Stimulated activated CD8-positive, alpha-beta memory T cell treated with anti-CD3 and anti-CD28 coated beads, Interleukin-15, amount 100 ng/mL, for 24 hours (primary cell): ENCODE measurements at places on chromosomes 1 and 21.

DNA sequence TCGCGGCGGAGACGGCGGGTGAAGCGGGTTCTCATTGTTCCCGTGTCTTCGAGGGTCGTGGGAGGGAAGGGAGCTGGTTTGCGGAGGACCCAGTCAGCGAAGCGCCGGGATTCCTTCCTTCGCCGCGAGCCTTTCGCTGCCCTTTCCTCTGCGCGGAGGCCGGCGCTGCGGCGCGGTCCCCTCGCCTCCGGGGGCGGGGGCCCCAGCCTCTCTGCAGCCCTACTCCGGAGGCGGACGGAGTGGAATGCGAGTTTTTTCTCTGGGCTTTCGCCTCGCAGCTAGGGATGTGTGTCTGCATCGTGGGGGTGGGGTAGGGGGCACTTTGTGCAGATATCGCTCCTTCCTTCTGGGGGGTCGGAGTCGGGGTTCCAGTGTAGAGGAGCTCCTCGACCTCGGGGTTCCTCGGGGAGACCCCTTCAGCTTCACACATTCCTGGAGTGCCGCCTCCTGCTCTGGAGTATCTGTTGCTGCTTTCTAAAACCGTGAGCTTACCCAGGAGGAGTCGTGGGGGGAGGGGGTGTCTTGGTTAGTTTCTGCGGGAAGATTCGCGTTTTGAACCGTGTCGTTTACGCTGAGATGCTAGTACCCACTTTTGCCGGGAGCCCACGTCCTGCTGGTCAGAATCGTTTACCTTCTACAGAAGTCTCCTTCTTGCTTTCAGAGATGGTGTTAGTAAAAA, 595 bp downstream of the RNF2 start:
- no peak for DNase-seq

DNA sequence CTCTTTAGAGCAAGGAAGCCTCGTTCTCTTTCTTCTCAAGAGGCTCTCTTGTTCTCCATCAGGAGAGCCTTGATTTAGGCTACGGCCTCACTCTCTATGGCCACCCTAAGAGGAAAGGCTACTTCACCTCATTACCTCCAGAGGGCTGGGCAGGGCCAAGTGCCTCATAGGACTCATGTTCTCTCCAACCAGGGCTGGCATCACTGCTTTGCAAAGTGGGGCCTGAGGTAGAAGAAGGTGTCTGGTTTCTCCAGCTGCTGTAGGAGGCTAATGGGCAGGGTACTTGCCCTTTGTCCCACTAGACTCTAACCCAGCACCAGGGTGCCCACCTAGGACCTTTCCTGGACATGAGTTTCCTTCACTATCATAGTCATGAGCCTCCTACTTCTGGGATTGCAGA, 2.1 kb upstream of the ATXN7L2 start:
- no peak for DNase-seq

DNA sequence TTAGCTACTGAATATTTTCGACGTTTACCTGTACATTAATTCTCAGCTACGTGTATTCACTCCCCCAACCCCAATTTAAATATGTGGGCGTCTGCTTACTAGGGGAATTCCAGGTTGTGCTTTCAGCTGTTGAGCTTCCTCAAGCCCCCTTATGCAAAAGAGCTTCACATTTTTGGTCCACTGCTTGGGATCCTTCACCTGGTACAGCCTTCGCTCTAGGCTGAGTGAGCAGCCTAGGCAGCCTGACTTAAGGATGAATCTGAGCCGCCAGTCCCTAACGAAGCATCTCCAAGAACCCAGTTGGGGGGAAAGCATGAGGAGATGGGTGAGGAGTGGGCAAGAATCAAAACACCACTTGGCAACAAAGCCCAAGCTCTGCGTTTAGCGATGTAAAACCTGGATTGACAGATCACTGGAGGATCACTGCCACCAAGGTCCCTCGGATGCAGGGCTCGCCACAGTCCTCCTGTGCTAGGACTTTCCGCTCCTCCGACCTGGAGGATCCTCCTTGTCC, 674 bp downstream of the BCL10 start:
- DNase-seq = no peak

GRCh38 chr1:14852291-14852690, 253.8 kb downstream of the KAZN start:
- no peak for DNase-seq

GRCh38 chr1:43452789-43453441, 816 bp downstream of the HYI start:
- DNase-seq = no peak

GRCh38 chr1:239802275-239802674, 289.4 kb upstream of the FMN2 start:
- no peak for DNase-seq

- no peak for DNase-seq
These were observed 594.7 kb downstream of the ADGRL2 start for GRCh38 chr1:82395440-82395839.
